ENCODE measurements at places on chromosomes 1 and 21.

DNA sequence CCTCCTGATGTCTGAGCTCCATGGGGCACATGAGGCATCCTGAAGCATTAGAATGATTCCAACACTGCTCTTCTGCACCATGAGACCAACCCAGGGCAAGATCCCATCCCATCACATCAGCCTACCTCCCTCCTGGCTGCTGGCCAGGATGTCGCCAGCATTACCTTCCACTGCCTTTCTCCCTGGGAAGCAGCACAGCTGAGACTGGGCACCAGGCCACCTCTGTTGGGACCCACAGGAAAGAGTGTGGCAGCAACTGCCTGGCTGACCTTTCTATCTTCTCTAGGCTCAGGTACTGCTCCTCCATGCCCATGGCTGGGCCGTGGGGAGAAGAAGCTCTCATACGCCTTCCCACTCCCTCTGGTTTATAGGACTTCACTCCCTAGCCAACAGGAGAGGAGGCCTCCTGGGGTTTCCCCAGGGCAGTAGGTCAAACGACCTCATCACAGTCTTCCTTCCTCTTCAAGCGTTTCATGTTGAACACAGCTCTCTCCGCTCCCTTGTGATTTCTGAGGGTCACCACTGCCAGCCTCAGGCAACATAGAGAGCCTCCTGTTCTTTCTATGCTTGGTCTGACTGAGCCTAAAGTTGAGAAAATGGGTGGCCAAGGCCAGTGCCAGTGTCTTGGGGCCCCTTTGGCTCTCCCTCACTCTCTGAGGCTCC lies 11.1 kb upstream of the RASSF5 start:
- peak; percentile 57 for DNase-seq

- peak; percentile 7 for DNase-seq
Observed at GRCh38 chr1:113109908-113110554, 37.0 kb downstream of the LRIG2 start.

DNA sequence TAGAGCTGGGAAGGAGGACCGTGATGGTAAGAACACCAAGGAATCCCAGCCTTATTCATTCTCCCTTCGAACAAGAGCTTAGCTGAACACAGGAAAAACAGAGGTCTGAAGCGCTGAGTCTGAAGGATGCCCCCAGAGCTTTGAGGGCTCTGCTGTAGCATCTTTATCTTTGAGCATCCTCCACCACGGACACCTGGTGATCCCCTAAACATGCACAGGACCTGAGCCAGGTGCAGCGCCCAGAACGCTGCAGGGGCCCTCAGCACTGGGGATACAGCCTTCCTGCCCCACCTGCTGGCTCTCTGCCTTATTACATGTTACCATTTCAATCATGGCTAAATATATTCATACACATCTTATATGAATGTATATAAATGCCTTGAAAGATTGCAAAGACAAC lies 7.7 kb upstream of the GPATCH4 start:
- peak; percentile 52 for DNase-seq

DNA sequence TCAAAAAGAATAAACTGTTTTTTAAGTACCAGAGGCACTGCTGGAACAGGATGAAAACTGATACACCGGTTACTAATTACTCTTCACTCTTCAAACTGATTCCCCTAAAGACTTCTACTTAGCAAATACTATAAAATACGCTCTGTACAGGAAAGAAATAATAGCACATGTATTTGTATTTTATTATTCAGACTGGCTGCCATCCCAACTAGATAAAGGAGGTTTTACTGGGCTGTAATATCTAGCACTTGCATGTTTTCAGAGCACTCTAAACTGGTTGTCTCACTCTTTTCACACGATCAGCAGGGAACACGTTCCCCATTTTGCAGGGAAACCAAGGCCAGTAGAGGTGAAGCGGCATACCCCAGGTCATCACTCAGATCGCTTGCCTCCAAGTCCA lies 9.2 kb downstream of the SMIM12 start:
- no peak for DNase-seq

DNA sequence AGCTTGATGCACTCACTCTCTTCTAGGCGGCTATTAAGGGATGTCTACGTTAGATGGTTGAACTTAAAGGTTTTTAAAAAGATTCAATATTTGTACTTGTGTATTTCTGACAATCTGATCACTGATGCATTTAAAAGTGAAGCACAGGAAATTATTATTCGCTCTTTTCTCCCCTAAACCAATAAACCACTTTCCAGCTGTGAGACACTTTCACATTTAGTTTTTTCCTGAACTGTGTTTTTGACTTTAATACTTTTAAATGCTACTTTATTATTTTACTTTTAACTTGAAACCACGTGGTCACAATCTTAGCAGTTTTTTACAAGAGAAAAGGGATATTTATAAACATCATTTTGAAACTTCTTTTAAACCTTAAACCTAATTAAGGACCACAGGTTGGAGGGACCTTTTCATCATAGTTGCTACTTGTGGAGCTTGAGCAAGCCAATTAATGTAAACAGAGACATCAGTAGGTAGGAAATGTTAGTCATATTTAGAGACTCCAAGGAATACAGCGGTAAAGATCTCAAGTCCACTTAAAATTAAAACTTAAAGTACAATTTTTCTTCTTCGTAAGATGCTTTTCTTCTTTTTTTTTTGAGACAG lies 9.2 kb downstream of the WDR26 start:
- DNase-seq = no peak

GRCh38 chr1:21384620-21385019 lies 55.3 kb upstream of the NBPF3 start:
- peak; percentile 72 for DNase-seq

- DNase-seq = no peak
Observed at GRCh38 chr21:25405984-25406383, 201.3 kb downstream of the MRPL39 start.

DNA sequence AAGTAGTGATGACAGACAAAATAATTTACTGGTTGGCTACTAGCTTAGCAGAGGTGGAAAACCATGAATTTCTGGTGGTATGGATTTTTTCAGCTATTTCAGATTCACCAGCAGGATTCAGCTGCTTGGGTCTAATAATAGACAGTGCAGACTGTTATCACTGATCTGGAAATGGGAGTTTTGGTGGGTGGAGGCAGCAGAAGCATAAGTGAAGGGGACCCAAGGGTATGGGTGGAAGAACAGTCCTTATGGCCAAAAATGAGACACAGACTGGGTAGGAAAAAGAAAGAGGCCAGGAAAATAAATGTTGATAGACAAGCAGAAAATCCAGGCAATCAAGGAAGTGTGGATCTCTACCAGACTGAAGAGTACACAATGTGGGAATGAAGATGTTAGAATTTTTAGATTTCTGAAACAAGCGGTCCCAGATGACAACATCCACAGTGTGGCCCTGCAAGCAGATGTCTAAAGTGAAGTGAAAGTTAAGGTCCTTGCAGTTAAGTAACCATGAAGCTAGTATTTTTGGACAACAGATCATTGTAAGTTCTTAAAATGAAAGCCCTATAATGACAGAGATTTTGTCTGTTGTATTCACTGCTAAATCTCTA lies 24.7 kb downstream of the LYST start:
- DNase-seq = no peak

- no peak for DNase-seq
Observed at GRCh38 chr1:9247894-9248293, 13.3 kb downstream of the H6PD start.

- peak; percentile 83 for DNase-seq
Observed at GRCh38 chr21:38804789-38805327, 871 bp upstream of the ETS2 start.

GRCh38 chr21:25569711-25570110 lies 37.6 kb downstream of the MRPL39 start:
- DNase-seq = no peak

GRCh38 chr1:66605419-66605997 lies 71.6 kb downstream of the SGIP1 start:
- DNase-seq = no peak

- DNase-seq = no peak
Observed at GRCh38 chr1:118905196-118905595, 82.9 kb downstream of the TBX15 start.

- no peak for DNase-seq
Observed at GRCh38 chr21:37358397-37358796, 8.2 kb upstream of the DYRK1A start.

- no peak for DNase-seq
Observed at GRCh38 chr1:216175714-216176113, 247.5 kb downstream of the USH2A start.

GRCh38 chr21:28632755-28633408 lies 359.8 kb downstream of the LTN1 start:
- peak; percentile 41 for DNase-seq

GRCh38 chr1:19656780-19657466 lies 7.8 kb upstream of the HTR6 start:
- DNase-seq = no peak

DNA sequence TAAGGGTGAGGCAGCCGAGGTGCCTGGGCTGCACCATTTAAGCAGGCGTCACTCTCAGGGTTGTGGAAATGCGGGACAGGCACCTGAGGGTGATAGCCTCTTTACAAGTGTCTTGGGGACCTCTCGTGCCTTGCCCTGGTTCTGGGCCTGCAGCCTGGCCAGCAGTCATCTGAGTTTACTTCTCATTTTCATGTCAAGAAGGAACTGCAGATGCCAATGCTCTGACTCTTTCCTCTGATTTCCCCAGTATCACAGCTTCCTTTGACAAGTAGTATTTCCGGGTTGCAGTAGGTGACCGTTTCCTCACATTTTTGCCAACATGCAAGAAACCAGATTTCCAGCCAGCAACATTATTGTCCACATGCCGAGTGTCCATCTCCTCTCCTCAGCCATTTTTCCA lies 286.9 kb downstream of the DISC1 start:
- no peak for DNase-seq

DNA sequence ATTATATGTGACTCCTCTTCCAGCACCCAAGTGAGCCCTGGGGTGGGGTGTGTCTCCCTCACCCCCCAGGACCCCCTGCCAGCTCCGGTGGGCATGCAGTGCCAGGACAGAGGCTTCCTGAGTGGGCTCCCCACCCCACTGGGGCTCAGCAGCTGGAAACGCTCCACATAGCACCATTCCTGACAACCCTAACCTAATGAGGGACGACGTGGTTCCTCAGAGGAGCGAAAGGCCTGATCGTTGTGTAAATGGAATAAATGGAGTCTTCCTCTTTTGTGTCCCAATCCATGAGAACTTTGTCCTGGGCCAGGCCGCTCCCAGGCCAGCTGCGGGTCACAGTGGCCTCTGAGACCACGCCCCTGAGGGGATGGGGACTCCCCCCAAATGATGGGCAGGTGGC lies 1.8 kb upstream of the TSPEAR start:
- DNase-seq = no peak

DNA sequence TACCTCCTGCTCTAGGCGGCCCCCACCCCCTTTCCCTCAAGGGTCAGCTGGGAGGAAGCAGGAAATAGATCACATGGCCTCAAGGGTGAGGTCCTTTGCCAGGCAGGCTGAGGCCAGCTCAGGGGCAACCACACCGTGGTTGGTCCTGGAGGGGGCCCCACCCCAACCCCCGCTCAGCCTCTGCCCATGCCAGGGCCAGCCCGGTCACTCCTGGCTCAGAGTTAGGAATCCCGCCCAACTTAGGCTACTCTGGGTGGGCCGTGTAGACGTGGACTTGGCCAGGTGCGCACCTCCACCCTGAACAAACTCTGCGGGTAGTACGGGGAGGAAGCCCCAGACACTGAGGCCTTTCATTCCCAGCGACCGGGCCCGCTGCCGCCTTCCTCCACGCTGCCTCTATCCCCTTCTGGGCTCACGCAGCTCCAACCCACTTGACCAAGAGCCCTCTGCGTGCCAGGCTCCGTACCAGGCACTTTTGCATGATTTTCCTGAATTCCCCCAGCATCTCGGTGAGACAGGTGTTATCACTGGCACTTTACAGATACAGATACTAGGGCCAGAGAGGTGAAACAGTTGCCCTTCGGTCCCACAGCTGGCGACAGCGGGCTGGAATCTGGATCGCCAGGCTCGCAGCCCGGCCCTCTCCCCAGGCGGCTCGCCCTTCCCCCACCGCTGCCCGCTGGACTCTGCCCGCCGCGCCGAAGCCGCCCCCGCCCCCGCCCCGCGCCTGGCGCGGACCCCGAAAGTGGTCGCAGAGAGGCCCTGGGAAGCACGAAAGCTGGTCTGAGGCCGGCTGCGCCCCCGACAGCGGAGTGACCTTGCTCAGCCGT lies 769 bp downstream of the GALE start:
- DNase-seq = peak; percentile 97

DNA sequence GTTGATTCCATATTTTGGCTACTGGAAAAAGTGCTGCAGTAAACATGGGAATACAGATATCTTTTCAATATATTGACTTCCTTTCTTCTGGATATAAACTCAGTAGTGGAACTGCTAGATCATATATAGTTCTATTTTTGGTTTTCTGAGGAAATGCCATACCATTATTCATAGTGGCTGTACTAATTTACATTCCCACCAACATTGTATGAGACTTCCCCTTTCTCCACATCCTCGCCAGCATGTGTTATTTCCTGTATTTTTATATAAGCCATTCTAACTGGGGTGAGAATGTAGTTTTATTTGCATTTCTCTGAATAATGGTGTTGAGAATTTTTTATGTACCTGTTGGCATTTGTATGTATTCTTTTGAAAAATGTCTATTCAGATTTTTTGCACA lies 385.2 kb downstream of the NUF2 start:
- no peak for DNase-seq
